ENCODE measurements at places on chromosomes 4 and X.

GRCh38 chrX:23276475-23276874, 58.2 kb upstream of the PTCHD1 start:
- DNase-seq, result peak; percentile 85

DNA sequence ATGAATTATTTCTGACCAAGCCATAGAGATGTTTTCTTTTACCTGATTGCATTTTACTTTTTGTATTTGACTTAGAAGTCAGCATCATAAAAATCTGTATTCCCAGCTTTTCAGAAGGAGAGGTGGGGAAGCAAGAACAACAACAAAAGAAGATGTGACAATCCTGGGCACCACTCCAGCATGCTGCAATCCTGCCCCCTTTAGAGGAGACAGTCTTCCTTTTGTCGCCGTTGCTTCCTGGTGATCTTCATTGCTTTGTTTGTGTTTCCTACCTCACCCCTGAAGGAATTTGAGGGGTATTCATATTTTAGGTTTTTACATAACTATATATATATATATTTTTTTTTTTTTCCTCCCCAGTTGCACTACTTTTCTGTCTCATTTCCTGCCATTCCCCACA, 3.7 kb downstream of the QRFPR start:
- no peak for DNase-seq

- peak; percentile 8 for DNase-seq
Measured at GRCh38 chr4:118740869-118741268, 55.7 kb downstream of the METTL14 start.

DNA sequence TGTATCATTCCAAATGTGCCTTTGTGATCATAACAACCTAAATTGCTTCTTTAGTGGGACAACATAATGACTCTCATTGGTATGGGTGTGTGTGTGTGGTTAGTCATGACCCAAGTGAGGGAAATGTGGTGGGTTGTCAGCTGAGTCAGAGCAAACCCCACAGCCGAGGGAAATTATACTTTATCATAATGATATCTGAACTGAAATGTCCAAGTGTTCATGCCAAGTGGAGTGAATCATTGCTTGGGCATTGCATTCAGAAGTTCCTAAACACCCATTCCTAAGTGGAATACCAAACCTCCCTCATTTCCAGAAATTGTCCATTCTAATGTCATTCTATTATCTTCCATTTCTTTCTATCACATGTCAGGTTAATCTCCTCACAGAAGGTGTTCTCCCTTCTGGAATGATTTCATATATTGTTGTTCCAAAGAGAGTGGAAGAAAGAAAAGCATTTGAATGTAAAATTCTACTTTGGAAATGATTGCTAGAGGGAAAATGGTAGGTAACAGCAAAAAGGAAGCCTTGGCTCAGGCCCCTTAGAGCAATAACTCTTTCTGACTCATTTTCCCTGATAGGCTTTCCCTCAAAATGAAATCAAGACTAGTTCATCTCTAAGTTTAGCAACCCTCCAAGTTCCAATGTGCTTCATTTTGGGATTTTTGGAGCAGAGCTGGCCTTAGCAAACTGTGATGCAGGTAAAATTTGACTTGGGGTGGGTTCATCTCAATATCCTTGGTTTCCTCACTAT, 230.7 kb upstream of the KCNIP4 start:
- no peak for DNase-seq

- DNase-seq, result no peak
Measured at GRCh38 chr4:186915816-186916215, 192.2 kb upstream of the FAT1 start.

DNA sequence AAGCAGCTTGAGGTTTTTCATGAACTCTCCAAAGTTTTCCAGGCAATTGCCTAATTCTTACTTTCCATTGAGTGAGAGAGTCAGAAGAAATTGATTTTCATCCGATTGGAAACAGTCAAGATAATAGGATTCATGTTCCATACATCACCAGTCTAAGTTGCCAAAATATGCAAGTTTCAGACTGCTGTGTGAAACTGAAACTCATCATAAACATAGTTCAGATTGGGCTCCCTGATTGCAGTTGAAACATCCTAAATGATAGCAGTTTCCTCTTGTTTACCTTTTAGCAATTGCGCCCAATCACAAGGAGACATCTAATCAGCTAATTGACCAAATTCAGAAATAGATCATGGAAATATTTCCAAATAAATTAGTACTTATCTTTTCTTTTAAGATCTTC, 56.8 kb downstream of the SPANXN4 start:
- DNase-seq, result no peak

DNA sequence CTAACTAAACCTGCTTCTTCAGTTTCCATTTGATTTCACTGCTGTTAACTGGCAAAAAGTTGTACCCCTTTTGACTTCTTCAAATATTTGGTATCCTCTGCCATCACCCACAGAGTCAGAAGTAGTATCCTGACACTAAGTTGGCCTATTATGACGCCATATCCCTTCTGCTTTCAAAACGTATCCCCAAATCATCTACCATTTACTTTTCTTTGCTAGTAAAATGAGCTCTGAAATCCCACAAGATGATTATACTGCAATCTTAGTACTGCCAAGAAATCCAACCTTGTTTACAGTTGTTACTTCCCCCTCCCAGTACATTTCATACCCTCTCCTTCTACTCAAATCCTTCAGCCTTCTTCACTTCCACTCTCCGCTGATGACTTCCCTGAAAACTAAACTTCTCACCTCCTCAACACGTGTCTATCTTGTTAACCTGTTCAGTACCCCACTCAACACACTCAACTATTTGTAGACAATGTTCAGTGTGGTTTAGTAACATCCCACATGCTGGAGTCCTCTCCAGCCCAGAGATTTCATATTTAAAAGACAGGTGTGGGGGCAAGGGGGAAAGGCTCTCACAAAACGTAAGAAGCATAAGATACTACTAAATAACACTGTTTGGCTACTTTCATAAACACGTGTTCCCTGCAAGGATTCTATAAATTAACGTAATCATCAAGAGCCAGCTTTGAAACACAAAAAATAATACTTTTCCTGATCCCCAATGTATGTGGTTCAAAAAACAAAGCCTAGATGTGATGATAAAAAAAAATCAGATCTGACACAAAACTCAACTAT, 1.3 kb downstream of the NAF1 start:
- no peak for DNase-seq

GRCh38 chr4:16480011-16480410, 253.7 kb upstream of the TAPT1 start:
- DNase-seq, result no peak

DNA sequence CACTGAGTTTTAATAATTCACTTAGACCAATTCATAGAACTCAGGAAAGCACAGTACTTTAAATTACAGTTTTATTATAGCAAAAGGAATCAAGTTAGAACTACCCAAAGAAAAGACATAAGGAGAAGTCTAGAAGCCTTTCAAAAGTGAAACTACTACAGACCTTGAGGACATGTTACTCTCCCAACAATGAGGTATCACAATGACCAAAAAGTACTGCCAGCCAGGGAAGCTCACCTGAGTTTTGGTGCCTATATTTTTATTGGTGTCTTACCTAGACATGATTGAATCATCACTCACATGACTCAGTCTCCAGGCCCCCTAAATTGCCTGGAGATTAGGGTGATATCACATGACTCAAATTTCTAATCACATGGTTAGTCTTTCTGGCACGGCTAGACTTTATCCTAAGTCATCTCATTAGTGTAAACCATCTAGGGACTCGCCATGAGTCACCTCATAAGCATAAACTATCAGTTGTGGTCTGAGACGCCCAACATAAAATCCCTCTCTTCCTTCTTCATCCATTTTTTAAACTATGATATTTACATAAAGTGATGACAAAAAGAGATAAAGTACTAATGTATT, 372.3 kb downstream of the TMA16 start:
- no peak for DNase-seq

GRCh38 chrX:145178268-145178667, 69.0 kb upstream of the SPANXN1 start:
- DNase-seq, result no peak

- no peak for DNase-seq
Measured at GRCh38 chr4:12203945-12204344, 775.3 kb upstream of the HS3ST1 start.

DNA sequence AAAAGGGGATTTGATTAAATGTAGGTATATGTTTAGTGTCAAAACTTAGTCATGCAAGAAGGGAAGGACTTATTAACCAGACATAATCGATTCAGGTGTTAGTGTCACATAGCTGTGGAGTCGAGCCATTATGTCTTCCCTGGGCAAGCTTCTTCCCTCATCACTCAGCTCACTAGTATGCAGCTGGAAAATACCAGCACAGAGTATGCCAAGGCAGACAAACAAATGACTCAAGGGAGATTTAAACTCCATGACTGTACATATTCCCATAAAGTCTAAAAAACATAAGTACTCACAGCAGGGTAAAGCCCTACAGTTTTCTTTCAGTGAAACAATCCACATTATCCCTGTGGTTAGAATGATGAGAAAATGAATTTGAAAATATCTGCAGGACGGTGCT, 304.5 kb downstream of the CBLL2 start:
- DNase-seq, result no peak

GRCh38 chrX:100673397-100673953, 29.5 kb downstream of the SRPX2 start:
- DNase-seq, result no peak

GRCh38 chr4:175456131-175456530, 355.9 kb downstream of the GPM6A start:
- no peak for DNase-seq

- DNase-seq, result no peak
Measured at GRCh38 chr4:105453550-105454205, 20.2 kb downstream of the PPA2 start.

- no peak for DNase-seq
Measured at GRCh38 chr4:157509341-157509740, 288.8 kb downstream of the GRIA2 start.

- no peak for DNase-seq
Measured at GRCh38 chrX:108072746-108073145, 18.6 kb downstream of the PSMD10 start.

- no peak for DNase-seq
Measured at GRCh38 chr4:15291122-15291521, 136.7 kb upstream of the C1QTNF7 start.

- no peak for DNase-seq
Measured at GRCh38 chr4:74118600-74119338, 19.8 kb upstream of the CXCL2 start.

DNA sequence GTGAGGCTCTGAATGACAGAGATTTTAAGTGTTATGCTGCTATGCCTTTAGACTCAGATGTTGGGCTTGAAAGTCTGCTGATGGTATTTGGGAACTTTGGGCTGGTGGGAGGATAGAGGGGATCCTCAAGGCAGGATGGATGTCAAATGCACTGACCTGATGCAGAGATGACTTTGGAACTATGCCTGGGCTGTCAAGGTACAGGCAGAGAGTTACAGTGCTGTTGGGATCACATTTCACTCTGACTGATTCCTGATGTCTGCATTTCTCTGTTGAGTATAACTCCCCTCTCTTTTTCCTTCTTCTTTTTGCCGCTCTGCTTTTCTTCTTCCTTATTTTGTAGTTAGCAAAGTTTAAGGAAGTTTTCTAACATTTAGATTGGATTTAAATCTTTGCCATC, 271.8 kb upstream of the ARX start:
- no peak for DNase-seq

GRCh38 chr4:88382621-88383020, 4.0 kb downstream of the HERC6 start:
- no peak for DNase-seq

- peak; percentile 23 for DNase-seq
Measured at GRCh38 chr4:159104694-159105414, 2.0 kb downstream of the RAPGEF2 start.

- DNase-seq, result no peak
Measured at GRCh38 chr4:10096201-10096977, 20.2 kb downstream of the WDR1 start.

GRCh38 chr4:32789026-32789608, 2068.9 kb downstream of the PCDH7 start:
- no peak for DNase-seq

DNA sequence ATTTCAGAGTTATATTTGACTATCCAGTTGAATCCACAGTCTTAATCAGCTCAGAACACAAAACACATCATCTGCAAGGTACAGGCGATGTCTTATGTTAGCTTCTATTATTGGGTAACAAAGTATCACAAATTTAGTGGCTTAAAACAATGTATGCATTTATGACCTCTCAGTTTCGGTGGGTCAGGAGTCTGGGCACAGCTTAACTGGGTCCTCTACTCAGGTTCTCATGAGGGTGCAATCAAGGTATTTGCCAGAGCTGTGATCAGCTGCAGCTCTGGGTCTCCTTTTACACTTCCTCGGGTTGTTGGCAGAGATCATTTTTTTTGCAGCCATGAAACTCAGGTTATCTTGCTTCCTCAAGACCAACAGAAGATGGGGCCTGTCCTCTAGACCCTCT, 498.9 kb downstream of the IDS start:
- DNase-seq, result no peak

- DNase-seq, result no peak
Measured at GRCh38 chr4:173525118-173526011, 4.7 kb downstream of the HAND2 start.

- no peak for DNase-seq
Measured at GRCh38 chrX:1355131-1356046, 18.8 kb downstream of the IL3RA start.
